ENCODE measurements at places on chromosomes 4 and X. TPM values are rescaled to one million over a fixed set of nuclear protein-coding genes. Genes with fewer than 3 reads are reported as not detected.

DNA sequence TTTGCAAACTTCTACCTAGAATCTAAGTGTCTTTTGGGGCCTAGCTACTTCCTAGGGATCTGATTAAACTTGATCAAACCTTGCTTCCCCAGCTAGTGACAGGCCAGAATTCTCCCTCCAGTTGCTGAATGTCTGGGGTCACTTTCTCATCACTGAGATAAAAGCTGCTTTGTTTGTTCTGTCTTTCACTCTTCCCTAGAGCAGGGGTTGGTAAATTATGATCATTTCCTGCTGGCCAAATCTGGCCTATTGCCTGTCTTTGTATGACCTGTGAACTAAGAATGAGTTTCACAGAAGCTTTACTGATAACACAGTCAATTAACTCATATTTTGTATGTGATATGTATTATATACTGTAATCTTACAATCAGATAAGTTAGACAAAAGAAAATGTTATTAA, 157.8 kb upstream of the AADAT start:
- no peak for DNase-seq

GRCh38 chr4:113316879-113317278, 267.4 kb downstream of the ANK2 start:
- DNase-seq: no peak

ASB12 gene
- not detected for total RNA-seq

- DNase-seq: no peak
Observed at GRCh38 chr4:185017964-185018772, at the start of gene HELT. TSS of gene HELT (plus strand) at chr4:185018490. CDS start at chr4:185018929, 439 bp downstream.

- peak; percentile 13 for DNase-seq
Observed at GRCh38 chrX:137171626-137172025, 137.8 kb upstream of the GPR101 start.

DNA sequence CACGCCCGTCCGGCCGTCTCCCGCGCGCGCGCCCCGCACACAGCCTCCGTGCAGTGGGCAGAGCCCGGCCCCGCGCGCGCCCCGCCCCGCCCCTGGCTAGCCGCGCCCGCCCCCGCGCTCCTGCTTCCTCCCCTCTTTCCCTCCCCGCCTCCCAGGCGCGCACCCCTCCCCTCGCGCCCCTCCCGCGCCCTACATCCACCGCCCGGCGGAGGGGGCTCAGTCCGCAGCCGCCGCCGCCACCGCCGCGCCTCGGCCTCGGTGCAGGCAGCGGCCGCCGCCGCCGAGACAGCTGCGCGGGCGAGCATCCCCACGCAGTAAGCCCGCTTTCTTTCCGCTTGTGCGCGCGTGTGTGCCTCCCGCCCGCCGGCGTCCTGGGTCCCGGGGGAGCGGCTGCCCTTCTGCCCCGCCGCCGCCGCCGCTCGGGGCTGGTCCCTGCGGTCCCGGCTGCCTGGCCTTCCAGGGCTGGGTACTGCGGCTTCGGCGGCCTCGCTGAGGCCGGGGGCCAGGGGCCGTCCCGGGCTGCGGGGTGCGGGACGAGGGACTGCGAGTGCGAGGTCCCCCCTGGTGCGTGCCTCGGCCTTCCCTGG, at the start of gene FHL1:
FHL1 (plus strand) TSS at position 219 of the 587 bp plus-strand sequence.
- peak; percentile 91 for DNase-seq

SPANXA1 gene
- total RNA-seq: not detected

TBC1D9 gene
- total RNA-seq: 19.4 TPM

DNA sequence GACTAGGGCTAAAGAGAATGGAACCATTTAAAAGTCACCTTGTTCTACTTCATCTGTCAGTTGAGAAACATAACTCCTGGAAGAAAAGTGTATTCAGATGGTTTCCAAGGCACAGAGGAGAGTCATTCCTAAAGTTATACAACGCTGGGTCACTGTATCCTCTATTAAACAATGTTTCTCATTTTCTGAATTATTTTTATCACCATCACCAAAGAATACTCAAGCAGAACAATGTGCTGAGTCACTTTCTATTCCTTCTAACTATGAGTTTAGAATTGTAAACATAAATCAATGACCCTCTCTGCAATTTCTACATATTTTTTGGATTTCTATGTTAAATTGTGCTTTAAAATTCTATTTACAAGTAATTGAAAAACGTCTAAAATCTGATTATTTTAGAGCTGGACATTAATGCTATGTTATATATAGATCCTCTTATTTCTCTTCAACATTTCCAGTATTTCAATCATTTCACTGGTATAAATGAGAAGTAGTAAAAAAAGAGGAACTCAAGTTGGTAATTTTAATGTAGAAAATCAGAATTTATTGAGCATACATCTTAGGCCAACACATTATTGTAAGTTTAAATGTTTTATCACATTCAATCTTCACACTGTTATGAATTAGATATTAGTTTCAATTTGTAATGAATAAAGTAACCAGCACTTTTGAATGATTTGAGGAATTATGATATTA, 7.5 kb downstream of the DTHD1 start:
- peak; percentile 11 for DNase-seq

DCLK2 gene
- 11.6 TPM for total RNA-seq

CXCL11 gene
- not detected for total RNA-seq

- DNase-seq: no peak
Observed at GRCh38 chrX:130555341-130555740, 153.6 kb downstream of the RBMX2 start.

VSIG4 gene
- 0.72 TPM for total RNA-seq

P2RY8 gene
- under 0.01 TPM for total RNA-seq

Data from osteoblast (primary cell).